Effector memory CD8-positive, alpha-beta T cell (primary cell): ENCODE measurements at places on chromosomes 7 and 10.

- no peak overlapping the region for H3K4me3 ChIP-seq
- no peaks in the 10 kb centered on the region for H3K27me3 ChIP-seq
- peaks cover 10% of the 10 kb centered on the region for H3K36me3 ChIP-seq
- H3K27ac ChIP-seq = no peak overlapping the region
- H3K4me1 ChIP-seq = peaks cover 12% of the 10 kb centered on the region
These were observed 6.0 kb downstream of the FXYD4 start for GRCh38 chr10:43377424-43377883.

DNA sequence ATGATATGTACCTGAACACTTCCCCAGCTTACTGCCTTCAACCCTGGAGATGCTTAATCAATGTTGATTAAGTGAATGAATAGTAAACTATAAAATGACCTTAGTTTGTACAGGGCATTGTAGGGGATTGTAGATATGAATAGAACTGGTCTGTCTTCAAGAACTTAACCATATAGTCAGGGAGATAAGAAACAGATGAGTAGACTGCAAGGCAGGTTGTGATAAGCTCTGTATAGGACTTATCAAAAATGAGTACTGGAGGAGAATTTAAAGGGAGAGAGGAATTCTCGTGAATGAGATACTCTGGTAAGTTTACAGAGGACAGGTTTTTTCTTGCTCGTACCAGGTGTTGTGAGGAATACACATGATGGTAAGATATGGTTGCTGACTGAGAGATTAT lies 27.6 kb downstream of the SGPL1 start:
- H3K27ac ChIP-seq = no peak overlapping the region
- H3K4me1 ChIP-seq = peaks cover 20% of the 10 kb centered on the region
- H3K27me3 ChIP-seq = no peaks in the 10 kb centered on the region
- DNase-seq = no peak

- H3K4me1 ChIP-seq = peaks cover 16% of the 10 kb centered on the region
- H3K4me3 ChIP-seq = no peak overlapping the region
- no peak for DNase-seq
- H3K27ac ChIP-seq = no peak overlapping the region
These were observed 48.8 kb upstream of the DGKI start for GRCh38 chr7:137895301-137896221.

GRCh38 chr7:138975343-138976104 lies 5.7 kb downstream of the KIAA1549 start:
- H3K27ac ChIP-seq = no peak overlapping the region
- H3K27me3 ChIP-seq = peaks cover 65% of the 10 kb centered on the region
- no peak for DNase-seq
- H3K4me3 ChIP-seq = no peak overlapping the region

- DNase-seq = no peak
- H3K27ac ChIP-seq = no peak overlapping the region
- no peaks in the 10 kb centered on the region for H3K4me1 ChIP-seq
- peaks cover 2% of the 10 kb centered on the region for H3K36me3 ChIP-seq
- peaks cover 7% of the 10 kb centered on the region for H3K27me3 ChIP-seq
These were observed 78.7 kb downstream of the FAM107B start for GRCh38 chr10:14695847-14696480.
